ENCODE measurements at places on chromosomes 16 and 17.

- DNase-seq: no peak
Observed at GRCh38 chr17:59963738-59964481, 630 bp downstream of the RNFT1 start.

- no peak for DNase-seq
Observed at GRCh38 chr16:9798952-9799580, 383.2 kb downstream of the GRIN2A start.

GRCh38 chr16:19377864-19378263 is 39.8 kb upstream of the TMC5 start:
- DNase-seq: no peak

GRCh38 chr16:49524216-49524946 is 150.8 kb downstream of the C16orf78 start:
- no peak for DNase-seq

GRCh38 chr17:40534371-40535189 is 30.7 kb downstream of the CCR7 start:
- peak; percentile 16 for DNase-seq

DNA sequence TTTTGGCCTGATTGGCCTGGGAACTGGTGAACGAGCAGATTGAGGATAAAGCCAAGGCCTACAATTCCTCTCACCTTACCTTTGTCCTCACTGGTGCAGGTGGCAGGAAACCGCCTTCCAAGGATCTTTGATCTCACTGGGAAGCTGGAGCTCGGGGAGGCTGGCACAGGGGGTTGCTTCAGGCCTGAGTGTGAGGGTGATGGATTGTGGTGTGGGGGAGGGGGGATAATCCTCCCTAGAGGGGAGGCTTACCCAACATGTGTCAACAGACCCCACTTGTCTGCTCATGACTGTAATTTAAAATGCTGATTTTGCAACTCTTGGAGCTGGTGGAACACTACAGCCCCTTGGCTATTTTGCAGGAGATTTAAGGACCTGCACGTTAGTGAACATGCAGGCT is 4.5 kb upstream of the RMI2 start:
- DNase-seq: no peak

GRCh38 chr16:965036-965395 is 5.8 kb downstream of the LMF1 start:
- DNase-seq: no peak

DNA sequence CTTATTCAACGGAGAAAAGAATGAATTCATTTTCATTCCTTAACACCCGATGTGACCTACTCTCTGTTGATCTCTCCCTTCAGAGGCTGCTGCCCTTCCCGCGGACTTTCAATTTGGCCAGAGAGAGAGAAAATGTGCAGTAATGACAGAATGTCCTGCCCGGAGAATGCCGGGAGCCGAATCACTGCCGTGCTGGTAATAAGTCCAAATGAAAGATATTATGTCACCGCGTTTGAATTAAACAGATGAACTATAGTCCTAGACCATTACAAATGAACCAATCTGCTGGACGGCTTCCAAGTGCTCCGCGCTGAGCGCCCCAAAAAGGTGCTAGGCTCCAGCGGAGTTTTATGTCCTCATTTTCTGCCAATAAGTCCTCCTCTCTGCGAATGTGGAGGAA is 14.7 kb upstream of the C16orf82 start:
- DNase-seq: no peak

DNA sequence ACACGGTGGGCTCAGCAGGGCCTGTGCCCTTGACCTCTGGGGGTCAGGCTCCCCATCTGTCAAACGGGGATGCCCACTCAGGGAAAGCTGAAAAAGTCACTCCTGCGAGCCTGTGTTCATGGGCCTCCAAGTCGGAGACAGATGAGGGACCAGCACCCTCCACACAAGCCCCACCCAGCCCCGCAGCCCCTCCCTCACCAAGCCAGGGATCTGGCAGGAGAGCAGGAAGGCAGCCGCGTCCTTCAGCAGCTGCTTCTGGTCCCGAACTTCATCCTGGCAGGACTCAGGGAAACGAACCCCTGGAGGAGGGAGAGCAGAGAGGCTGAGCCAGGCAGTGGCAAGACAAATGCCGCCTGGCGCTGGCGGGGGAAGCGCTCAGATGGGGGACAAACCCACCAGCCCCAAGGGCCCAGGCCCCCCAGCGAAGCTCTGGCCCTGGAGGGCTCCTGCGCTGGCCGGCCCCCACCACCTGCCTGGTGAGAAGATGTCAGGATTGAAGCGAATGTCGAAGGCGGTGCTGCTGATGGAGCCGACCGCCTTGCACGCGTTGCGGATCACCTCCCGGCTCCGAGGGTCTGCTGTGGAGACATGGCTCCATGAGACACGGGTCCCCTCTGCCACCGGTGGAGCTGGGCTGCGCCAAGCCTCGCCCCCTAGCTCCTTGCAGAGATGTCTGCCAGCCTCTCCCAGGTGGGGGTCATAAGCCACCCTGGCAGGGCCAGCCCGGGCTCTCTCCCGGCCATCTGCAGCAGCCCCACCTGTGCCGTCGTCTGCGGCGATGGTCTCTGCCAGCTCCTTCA is 15.4 kb downstream of the CLUH start:
- DNase-seq: peak; percentile 9

DNA sequence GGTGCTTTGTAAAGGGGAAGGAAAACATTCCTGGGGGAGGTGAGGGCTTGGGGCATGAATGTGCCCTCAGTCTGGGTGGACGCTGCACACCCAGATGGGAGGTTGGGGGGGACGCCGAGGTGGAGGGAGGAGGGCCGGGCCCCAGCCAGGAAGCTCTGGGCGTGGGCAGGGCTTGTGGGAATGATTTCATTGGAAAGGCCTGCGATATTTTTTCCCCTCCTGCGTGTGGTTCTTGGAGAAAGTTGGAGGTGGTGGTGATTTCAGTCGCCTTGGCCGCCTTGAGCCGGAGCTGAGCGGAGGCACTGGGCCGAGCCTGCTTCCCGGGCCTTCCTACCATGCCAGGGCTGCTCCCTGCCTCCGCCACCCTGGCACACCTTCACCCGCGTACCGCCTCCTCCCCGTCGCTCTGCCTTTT is 26.4 kb upstream of the CLEC18A start:
- no peak for DNase-seq

DNA sequence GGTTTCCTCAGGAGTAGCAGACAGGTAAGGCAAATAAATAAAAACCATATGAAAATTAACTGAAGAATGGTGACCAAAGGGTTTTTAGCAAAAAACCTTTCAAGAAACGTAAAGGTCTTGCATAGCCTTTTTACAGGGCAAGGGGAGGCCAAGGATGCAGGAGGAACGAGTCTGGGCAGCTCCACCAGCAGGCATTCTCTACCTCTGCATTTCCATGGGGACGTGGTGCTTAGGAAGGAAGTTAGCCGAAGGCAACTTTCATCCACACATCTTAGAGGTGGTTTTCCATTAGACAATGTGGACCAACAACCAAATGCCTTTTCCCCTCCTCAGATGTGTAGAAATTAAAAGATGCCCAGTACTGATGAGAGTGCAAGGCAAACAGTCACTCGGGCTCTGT is 20.7 kb downstream of the TOM1L2 start:
- DNase-seq: no peak

DNA sequence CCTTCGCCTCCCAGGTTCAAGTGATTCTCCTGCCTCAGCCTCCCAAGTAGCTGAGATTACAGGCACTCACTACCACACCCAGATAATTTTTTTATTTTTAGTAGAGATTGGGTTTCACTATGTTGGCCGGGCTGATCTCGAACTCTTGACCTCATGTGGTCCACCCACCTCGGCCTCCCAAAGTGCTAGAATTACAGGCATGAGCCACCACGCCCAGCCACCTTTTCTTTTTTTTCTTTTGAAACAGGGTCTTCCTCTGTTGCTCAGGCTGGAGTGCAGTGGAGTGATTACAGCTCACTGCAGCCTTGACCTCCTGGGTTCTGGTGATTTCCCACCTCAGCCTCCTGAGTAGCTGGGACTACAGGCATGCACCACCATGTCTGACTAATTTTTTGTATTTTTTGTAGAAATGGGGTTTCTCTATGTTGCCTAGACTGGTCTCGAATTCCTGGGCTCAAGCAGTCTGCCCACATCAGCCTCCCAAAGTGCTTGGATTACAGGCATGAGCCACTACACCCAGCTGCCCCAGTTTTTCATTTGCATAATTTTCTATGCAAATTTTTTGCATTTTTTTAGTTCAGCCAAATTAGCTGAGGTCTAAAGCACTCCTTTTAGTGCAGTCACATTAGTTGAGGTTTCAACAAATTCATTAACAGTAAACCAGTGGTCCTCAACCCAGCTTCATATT is 11.3 kb downstream of the WWP2 start:
- no peak for DNase-seq

DNA sequence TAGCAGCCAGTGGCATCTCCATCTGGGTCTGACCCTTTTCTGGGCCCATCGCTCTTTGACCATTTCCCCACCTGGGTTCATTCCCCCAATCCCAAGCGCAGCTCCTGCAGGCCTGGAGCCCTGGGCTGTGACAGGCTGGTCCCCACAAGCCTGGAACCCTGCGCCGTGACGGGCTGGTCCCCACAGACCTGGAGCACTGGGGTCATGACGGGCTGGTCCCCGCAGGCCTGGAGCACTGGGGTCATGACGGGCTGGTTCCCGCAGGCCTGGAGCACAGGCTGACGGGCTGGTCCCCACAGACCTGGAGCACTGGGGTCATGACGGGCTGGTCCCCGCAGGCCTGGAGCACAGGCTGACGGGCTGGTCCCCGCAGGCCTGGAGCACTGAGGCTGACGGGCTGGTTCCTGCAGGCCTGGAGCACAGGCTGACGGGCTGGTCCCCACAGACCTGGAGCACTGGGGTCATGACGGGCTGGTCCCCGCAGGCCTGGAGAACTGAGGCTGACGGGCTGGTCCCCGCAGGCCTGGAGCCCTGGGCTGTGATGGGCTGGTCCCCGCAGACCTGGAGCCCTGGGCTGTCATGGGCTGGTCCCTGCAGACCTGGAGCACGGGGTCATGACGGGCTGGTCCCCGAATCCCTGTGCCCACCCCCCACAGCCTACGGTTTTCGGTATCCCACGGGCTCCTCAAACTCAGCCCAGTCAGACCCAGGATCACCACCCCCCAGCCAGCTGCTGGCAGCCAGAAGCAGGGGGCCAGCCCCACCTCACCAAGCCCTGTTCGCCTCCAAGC is 16.6 kb downstream of the TMC6 start:
- no peak for DNase-seq

GRCh38 chr17:78039581-78039980 is 81.1 kb downstream of the TNRC6C start:
- no peak for DNase-seq

Measured in activated B cell treated with CpG ODN at 0.5 μM for 24 hours (primary cell).